ENCODE measurements at places on chromosomes 11 and 22. TPM values are rescaled to one million over a fixed set of nuclear protein-coding genes. Genes with fewer than 3 reads are reported as not detected.
A peak's percentile ranks its signal among the peaks of the same experiment; 100 is the strongest.

- H3K4me1 ChIP-seq, result no peaks in the 10 kb centered on the region
- H3K4me3 ChIP-seq, result no peak overlapping the region
- peaks cover 26% of the 10 kb centered on the region for H3K36me3 ChIP-seq
- H3K27ac ChIP-seq, result no peak overlapping the region
- no peak for DNase-seq
Observed at GRCh38 chr11:28315440-28315839, 207.3 kb downstream of the METTL15 start.

DNA sequence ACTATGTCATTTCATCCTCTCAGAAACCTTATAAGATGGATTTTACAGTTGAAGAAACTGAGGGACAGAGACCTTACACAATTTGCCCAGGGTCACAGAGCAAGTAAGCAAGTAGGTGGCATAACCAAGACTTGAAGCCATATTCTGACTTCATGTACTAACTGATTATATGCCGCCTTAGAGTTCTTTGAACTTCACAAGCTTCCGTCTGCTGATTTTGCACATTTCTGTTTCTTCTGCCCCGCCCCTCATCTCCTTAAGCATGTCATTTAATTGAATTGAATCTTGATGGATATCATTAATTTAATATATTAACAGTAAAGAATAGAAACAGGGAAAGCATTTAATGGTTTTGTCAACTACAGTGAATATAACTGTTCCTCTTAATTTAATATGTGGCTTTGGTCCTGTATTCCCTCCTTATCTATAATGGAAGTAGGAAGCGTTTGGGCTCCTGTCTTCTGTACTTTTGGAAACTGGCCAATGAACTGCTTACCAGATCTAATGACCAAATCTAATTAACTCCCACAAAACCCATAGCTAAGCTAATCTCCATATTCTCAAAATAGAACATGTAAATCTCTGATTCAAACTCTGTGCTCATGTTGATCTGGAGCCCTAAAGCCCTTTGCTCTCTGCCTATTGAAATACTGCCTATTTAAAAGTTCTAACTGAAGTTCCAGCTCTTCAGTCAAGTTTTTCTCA, 30.4 kb downstream of the SIK2 start:
- H3K27ac ChIP-seq, result no peak overlapping the region
- peaks cover 26% of the 10 kb centered on the region for H3K36me3 ChIP-seq
- H3K4me3 ChIP-seq, result no peak overlapping the region
- no peak for DNase-seq
- H3K27me3 ChIP-seq, result no peaks in the 10 kb centered on the region

DNA sequence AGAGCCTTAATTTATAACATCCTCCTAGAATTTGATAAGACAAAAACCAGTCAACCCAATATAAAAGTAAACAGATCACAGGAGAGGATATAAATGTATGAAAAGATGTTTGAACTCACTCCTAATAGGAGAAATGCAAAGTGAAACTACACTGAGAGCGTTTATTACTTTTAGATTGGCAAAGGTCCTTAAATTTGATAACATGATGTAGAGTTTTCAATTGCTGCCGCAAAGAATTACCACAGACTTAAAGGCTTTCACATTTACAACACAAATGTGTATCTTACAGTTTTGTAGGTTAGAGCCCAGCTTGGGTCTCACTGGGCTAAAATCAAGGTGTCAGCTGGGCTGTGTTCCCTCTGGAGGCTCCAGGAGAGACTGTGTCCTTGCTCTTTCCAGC, 9.1 kb upstream of the POU2AF2 start:
- H3K4me3 ChIP-seq, result no peak overlapping the region
- H3K27me3 ChIP-seq, result peaks cover 5% of the 10 kb centered on the region
- H3K36me3 ChIP-seq, result no peaks in the 10 kb centered on the region
- H3K4me1 ChIP-seq, result peaks cover 6% of the 10 kb centered on the region
- DNase-seq, result no peak
- no peak overlapping the region for H3K27ac ChIP-seq

- no peaks in the 10 kb centered on the region for H3K27me3 ChIP-seq
- no peak overlapping the region for H3K27ac ChIP-seq
- no peak overlapping the region for H3K4me3 ChIP-seq
- no peaks in the 10 kb centered on the region for H3K4me1 ChIP-seq
- DNase-seq, result no peak
- no peaks in the 10 kb centered on the region for H3K36me3 ChIP-seq
Observed at GRCh38 chr22:27557286-27558008, 244.1 kb downstream of the MN1 start.

DNA sequence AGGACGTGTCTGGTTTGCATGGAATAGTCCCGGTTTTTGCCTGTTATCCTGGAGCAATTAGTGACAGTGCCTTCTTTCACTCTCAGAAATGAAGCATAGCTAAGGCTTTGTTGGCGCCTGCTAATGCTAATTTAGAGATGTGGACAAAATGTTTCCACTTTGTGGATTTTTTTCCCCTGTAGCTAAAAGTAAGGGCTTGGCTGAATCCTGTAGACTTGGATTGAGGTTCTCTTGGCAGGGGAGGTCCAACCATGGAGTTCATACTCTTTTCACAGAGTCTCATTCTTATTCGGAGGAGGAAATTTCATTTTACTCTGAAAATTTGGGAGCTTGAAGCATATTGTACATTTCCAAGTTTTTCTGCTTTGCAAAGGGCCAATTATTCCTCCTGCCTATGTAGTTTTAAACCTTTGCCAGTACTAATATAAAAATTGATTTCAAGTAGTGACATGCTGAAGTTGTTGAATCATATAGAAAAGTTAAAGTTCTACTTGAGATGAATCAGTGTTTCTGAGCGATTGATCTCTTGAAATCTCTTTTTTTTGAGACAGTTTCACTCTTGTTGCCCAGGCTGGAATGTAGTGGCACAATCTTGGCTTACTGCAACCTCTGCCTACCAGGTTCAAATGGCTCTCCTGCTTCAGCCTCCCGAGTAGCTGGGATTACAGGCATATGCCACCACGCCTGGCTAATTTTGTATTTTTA, 20.0 kb downstream of the PPFIA1 start:
- H3K27me3 ChIP-seq, result no peaks in the 10 kb centered on the region
- no peak for DNase-seq
- H3K36me3 ChIP-seq, result peaks cover 53% of the 10 kb centered on the region
- H3K4me3 ChIP-seq, result no peak overlapping the region

DNA sequence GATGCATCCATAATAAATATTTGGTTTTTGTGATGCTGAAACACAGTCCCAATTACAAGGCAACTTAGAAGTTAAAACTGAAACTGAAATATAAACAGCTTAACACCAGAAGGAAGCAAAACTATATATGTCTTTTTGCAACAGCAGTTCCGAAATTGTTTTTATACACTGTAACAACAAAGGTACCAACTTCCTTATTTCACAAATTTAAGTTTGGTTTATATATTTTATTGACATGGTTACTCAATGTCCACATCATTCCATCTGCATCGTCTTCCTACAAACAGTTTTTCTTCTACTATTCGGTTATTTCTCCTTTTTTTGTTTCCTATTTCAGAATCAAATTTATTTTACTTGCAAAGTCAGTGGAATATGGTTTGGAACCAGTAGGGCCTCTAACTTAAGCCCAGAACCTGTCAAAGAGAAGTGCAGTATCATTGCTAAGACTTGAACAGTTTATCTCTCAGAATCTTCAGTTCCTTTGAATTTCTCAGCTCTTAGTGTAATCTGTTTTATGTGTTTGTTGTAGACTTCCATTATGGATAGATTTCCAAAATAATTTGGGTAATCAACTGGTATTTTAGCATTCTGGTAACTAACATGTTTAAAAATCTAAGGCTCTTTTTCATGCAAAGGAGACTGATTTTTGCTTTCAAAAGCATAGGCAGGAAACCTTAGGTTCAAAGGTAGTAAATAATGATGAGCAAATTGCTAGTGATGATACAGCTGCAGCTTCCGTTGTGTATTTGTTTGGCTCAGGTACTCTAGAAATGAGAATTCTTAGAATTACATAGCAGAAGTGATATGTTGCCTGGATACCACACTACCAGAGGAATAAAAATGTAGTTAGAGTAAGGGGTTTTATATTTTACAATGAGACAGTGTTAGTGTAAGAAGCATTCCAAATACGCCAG, 8.2 kb upstream of the HSPA8 start:
- peak overlapping the region; percentile 82 for H3K4me3 ChIP-seq
- peaks cover 56% of the 10 kb centered on the region for H3K4me1 ChIP-seq
- no peaks in the 10 kb centered on the region for H3K27me3 ChIP-seq

- H3K4me3 ChIP-seq, result peak overlapping the region; percentile 1
- peaks cover 82% of the 10 kb centered on the region for H3K4me1 ChIP-seq
- DNase-seq, result no peak
- H3K27ac ChIP-seq, result peak overlapping the region; percentile 97
Observed at GRCh38 chr11:34235591-34236071, 122.2 kb downstream of the ABTB2 start.

The TOMT gene
- total RNA-seq, result not detected

The AAMDC gene
- 3.8 TPM for total RNA-seq

DNA sequence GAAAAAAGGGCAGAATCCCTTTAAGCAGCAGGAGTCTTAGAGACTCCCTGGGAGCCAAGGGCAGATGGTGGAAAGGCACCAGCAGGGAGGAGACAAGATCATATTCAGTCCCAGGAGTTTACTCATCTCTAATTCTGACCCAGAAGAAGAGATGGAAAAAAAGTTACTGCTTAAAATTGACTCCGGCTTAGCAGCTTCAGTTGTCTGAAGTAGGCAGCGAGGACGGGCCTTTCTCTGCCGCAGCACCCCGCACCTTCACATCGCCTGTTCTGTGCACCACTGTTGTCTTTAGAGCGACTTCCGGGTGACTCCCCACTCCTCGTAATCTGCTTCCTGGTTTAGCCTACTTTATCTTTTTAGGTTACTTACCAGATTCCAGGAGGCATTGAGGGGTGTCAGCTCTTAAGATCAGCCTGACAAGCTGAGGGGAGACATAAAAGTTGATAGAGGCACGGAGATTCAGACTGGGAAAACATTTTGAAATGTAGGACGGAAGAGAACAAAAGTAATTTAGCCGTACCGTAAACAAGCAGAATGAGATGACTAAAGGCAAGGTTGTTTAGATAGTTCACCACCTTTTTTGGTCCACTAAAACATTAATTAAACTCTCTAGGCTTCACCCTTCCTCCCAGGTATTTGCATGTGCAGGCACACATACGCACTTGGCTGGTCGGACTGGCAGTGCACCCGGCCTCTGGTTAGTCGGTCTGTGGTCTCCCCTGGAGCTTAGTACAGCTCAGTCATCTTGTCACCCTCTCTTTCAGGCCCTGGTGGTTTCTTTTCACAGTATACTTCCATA, 74.3 kb downstream of the CECR2 start:
- no peaks in the 10 kb centered on the region for H3K4me1 ChIP-seq
- no peaks in the 10 kb centered on the region for H3K36me3 ChIP-seq
- H3K27me3 ChIP-seq, result peaks cover 2% of the 10 kb centered on the region
- no peak for DNase-seq
- no peak overlapping the region for H3K27ac ChIP-seq

GRCh38 chr11:131893103-131893890, 522.9 kb downstream of the NTM start:
- DNase-seq, result no peak
- no peaks in the 10 kb centered on the region for H3K27me3 ChIP-seq

DNA sequence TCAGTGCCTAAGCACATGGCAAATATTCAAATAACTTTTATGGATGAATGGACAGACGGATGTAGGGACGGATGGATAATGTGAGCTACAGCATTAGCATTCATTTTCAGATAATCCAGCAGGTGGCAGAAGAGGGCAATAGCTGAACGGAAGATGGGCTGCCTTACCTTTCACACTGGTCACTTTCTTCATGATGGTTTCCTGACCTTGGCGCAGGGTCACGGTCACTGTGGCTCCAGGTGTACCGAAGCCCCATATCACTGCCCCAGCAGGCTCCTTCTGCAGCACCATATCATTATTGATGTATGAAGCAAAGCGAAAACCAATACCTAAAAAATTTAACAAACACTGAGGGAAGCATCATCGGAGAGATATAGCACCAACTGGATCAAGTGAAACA, 4.3 kb downstream of the SIAE start:
- peaks cover 25% of the 10 kb centered on the region for H3K4me1 ChIP-seq
- no peak overlapping the region for H3K27ac ChIP-seq
- no peaks in the 10 kb centered on the region for H3K27me3 ChIP-seq
- H3K36me3 ChIP-seq, result peaks cover 2% of the 10 kb centered on the region
- no peak overlapping the region for H3K4me3 ChIP-seq

DNA sequence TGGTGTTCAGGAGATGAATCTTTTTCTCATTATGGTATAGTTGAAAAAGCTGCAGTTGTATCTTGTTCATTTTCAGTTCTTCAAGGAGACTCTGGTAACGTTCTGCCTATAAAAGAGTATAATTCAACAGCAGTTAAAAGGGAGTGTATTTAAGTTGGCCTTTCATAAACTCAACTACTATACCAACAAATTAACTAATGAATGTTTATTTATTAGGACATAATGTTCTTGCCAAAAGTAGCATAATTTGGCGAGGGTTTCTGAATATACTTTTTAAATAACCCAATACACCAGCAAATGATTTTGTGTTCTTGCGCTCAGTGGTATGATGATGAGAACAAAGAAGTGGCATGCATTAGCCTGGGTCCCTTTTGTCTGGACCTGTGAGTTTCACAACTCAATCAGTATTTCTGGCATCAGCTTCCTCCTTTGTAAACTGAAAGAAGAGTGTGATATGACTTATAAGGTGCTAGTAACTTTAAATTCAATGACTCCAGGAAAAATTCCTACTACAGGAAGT, 10.9 kb downstream of the SMC1B start:
- H3K27ac ChIP-seq, result no peak overlapping the region
- no peak for DNase-seq
- H3K4me3 ChIP-seq, result no peak overlapping the region

GRCh38 chr22:23533771-23534191, 46.3 kb downstream of the IGLL1 start:
- no peaks in the 10 kb centered on the region for H3K36me3 ChIP-seq
- no peak overlapping the region for H3K4me3 ChIP-seq
- peak; percentile 4 for DNase-seq
- H3K27ac ChIP-seq, result no peak overlapping the region
- H3K27me3 ChIP-seq, result peaks cover 8% of the 10 kb centered on the region

GRCh38 chr11:35404388-35404775, 15.0 kb downstream of the SLC1A2 start:
- peaks cover 10% of the 10 kb centered on the region for H3K27me3 ChIP-seq
- H3K4me1 ChIP-seq, result no peaks in the 10 kb centered on the region
- H3K4me3 ChIP-seq, result no peak overlapping the region
- H3K36me3 ChIP-seq, result no peaks in the 10 kb centered on the region
- DNase-seq, result no peak

- H3K4me1 ChIP-seq, result no peaks in the 10 kb centered on the region
- no peak overlapping the region for H3K27ac ChIP-seq
- peaks cover 82% of the 10 kb centered on the region for H3K36me3 ChIP-seq
Observed at GRCh38 chr22:29684244-29684643, 35.6 kb upstream of the CABP7 start.

- no peaks in the 10 kb centered on the region for H3K27me3 ChIP-seq
- H3K4me1 ChIP-seq, result peaks cover 2% of the 10 kb centered on the region
- DNase-seq, result no peak
- no peak overlapping the region for H3K27ac ChIP-seq
- H3K36me3 ChIP-seq, result peaks cover 2% of the 10 kb centered on the region
Observed at GRCh38 chr22:27991586-27992293, 72.7 kb upstream of the PITPNB start.
